ENCODE measurements at places on chromosomes 5 and 9.

- no peak for DNase-seq
These were observed 42.3 kb upstream of the MCTP1 start for GRCh38 chr5:95327211-95327610.

DNA sequence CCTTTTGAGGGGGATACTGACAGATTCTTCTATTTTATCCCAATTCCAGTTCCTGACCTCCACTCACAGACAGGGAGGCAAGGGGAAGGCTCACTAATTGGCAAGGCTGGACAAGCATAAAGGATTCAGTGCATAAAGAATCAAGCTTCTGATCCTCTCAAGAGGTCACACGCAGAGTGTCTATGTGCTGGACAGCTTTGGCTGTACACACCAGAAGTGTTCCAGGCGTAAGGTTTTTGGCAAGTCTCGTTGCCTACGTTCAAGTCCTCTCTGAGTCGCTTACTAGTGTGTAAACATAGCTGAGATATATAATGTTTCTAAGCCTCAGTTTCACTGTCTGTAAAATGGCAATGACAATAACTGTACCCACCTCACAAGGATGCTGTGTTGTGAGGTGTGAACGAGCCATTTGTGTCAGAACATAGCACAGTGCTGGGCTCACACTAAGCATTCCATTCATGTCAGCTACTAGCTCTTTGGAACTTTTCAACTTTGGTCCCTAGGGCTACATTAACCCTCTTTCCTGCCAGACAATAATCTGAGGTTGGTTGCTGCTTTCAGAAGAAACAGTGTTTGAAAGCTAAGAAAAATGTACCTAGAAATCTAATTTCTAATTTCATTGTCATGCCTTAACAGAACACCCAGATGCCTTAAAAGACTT, 52.1 kb downstream of the PALM2AKAP2 start:
- no peak for DNase-seq

DNA sequence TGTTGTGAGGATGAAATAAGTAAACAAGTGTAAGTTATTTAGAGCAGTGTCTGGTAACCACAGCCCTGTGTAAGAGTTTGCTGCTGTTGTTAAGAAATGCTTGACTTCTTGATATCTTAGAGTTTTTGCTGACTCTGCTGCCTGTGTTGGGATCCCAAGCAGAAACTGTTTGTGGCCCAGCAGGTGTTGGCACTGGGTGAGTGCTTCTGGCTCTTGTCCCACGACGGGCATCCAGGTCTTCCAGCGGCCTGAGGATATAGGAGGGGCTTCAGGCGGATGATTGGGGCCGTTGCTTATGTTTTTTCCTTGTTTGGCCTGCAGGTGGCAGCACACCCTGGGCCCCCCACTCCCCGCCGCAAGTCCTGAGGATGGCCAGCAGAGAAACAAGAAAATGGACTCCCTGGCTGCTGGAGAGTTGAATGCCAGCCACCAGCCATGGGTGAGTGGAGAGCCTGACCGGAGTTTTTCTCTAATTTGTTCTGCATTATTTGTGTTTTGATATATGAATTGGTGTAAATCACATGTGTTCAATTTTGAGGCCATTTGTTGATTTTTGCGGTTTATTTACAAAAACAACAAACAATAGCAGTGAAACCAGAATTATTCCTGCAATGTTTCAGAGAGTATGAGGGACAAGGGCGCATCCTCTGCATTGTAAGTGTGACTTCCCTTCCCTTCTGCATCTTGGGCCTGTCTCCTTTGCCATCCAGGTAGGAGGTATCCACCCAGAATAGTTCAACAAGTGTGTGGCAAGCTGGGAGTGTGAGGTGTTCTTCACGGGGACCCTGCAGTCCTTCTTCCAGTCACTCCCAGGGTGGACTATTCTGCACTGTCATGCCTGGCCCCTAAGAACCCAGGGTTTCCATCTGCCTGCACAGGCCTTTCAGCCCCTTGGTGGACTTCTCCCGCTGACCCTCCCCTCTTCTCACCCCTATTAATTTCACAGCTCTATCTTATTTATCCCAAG, 50.3 kb downstream of the SLC22A5 start:
- DNase-seq: peak; percentile 39

DNA sequence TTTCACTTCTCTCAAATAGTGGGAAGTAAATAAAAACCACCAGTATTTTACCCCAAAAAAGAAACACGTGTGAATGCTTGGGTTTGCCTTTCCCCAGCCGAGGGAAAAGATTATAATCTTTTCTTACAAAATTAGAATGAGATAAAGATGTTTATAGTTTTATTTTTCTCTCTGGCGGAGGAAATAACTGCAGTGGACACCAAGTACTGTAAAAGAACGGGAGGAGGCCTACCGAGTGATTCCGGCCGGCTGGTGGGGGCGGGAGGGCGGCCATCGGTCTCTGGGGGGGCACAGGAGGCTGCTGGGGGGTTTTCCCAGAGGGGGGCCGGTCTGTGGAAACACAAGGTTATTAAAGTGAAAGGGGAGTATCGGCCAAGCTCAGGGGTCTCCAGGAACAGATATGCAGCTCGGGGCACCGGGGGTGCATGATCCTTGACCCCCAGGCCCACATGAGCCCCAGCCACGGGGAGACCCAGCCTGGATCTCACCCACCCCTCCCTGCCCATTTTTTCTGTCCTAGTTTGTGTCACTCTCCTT, 29.4 kb downstream of the LCP2 start:
- DNase-seq: no peak

DNA sequence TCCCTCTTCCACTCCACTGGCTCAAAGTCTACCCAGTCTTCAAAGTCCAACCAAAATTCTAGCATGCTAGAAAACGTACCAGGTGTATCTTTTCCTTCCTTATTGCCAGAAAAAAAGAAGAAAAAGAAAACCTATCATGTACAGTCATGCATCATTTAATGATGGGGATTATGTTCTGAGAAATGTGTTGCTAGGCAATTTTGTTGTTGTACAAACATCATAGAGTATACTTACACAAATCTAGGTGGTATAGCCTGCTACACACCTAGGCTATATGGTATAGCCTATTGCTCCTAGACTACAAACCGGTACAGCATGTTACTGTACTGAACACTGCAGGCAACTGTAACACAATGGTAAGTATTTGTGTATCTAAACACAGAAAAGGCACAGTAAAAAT, 104.8 kb downstream of the SREK1 start:
- DNase-seq: no peak

GRCh38 chr9:120438836-120439546, 141.0 kb downstream of the CDK5RAP2 start:
- DNase-seq: no peak

DNA sequence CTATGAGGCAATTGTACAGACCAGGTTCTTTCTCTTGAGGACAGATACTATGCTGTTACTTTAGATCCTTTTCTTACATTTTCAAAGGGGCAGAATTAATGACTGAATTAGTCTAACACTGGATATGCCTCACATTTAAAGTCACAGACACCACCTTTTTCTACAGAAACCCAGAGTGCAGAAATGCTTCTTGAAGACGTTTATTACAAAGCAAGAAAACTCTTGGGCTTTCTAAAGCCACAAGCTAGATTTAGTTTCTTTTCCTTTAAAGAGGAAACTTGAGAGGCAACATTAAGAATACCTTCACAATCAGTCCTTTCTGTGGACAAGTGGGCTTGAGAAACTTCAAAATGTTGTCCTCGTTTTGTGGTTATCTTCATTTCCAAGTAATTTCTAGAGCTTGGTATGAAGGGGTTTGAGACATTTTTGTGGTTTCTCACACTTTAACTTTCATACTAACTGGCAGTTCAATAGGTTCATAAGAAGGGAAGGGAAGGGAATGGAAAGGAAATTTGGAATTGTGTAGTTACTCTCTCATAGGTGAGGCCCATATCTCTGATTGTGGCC, 527.4 kb downstream of the RASEF start:
- no peak for DNase-seq
